Stimulated activated CD4-positive, alpha-beta T cell treated with anti-CD3 and anti-CD28 coated beads, Interleukin-15, amount 100 ng/mL, for 1 hour (primary cell): ENCODE measurements at places on chromosomes 7 and 10.

DNA sequence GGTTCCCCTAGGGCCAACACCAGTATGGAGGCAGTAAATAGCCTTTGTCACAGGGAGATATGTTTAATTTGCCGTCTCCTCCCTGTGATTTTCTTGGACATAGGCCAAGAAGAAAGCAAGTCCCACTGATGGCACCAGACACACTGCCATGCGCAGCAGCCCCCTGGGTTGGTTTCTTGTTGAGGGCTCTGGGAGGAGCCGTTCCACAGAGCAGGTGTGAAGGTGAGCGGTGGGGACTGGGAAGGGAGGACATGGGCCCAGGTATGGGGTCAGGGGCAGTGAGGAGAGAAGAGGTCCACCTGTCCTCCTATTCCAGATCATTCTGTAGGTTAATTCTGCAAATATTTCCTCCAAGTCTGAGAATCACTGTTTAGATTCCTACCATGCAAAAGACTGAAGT lies 376.1 kb downstream of the PLXNA4 start:
- no peak for DNase-seq

GRCh38 chr7:1670894-1671593 lies 967 bp downstream of the ELFN1 start:
- DNase-seq: no peak

DNA sequence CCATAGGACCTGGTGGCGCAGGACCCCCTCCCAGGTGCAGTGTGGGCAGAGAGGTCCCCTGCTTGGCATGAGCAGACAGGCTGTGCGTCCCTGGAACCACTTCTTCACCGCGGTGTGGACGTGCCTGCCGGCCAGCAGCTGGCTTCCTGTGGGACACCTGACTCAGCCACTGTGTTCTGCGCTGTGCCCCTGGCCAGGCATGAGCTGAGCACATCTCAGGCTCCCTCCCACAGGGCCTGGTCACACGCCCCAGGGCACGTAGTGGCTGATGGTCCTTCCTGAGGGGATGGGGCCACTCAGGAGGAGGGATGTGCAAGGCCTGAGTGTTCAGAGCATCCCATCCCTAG lies 3.5 kb upstream of the DEPP1 start:
- DNase-seq: no peak

GRCh38 chr10:130559547-130559880 lies 423.3 kb downstream of the GLRX3 start:
- DNase-seq: no peak

DNA sequence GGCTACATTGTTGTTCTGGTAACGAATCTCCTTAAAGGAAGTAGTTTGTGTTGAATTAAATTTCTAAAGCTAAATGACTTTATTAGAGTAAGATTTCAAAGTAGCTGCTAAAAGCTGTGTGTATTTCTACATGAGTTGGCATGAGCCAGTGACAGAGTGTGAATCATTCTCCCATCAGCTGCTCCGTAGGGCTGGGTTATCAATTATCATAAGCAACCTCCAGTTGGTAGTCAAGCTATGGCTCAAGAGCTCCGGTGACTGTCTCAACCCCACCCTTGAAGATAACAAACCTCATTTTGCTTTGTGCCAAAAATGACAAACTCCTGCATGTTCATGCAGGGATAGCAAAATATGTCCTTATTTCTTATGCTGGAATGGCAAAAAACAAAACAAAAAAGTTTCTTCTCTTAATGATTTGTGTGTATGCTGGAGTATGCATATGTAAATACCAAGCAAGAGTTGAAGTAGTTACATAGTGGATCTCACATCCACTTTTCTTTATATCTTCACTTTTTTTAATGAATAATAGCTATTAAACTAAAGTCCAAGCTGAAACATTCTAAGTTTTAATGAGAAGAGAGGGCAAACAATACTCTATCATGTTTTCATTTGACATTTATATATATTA lies 249.4 kb downstream of the CACNA2D1 start:
- no peak for DNase-seq

- DNase-seq: no peak
These were observed 21.7 kb downstream of the AQP1 start for GRCh38 chr7:30933124-30933974.

DNA sequence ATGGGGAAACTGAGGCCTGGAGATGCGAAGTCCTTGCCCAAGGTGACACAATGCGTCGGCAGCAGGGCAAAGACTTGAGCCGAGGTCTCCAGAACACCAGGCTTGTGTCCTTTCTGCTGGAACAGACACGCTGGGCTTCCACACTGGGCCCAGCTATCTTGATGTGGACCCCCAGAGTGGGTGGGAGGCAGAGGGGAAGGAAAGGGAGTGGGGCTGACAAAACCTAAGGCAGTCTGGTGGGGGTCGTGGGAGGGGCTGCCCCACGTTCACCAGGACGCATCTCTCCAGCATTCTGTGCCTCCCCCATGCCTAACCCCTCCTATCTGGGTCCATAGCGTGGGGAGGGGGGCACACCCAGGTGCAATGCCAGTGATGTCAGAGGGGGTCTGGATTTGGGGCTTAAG lies 38.1 kb downstream of the PPIF start:
- DNase-seq: no peak
